A172 (cell line): ENCODE measurements at places on chromosomes 13 and 19. TPM values are rescaled to one million over a fixed set of nuclear protein-coding genes. Genes with fewer than 3 reads are reported as not detected.

GRCh38 chr19:13023656-13024055 is 28.4 kb downstream of the NFIX start:
- no peak for DNase-seq

The ZNF460 gene
- total RNA-seq, result 40.2 and 41.8 TPM in 2 replicates

- DNase-seq, result peak; percentile 37
Observed at GRCh38 chr19:48391100-48392005, at the start of gene KDELR1. TSS of gene KDELR1 (minus strand) at chr19:48391551. CDS start at chr19:48391358, 193 bp downstream.

DNA sequence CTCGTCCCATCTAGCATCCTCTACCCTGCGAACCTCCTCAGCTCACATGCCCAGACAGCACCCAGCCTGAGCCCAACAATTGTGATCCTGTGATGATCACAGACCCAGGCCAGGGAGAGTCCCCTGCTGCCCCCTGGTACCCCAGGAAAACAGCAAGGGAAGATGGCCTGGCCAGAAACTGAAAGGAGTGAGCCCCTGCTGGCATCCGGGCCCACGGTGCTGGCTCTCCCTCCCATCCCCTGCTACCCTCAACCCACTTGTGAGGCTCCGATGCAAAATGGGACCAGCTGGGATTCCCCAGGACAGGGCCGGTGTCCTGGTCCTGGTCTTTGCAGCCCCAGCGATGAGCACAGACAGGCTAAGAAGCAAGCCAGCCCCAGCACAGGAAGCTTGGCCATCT is 14.1 kb downstream of the RANBP3 start:
- no peak for DNase-seq

The ZNF284 gene
- total RNA-seq, result 1.1 and 2.6 TPM in 2 replicates

DNA sequence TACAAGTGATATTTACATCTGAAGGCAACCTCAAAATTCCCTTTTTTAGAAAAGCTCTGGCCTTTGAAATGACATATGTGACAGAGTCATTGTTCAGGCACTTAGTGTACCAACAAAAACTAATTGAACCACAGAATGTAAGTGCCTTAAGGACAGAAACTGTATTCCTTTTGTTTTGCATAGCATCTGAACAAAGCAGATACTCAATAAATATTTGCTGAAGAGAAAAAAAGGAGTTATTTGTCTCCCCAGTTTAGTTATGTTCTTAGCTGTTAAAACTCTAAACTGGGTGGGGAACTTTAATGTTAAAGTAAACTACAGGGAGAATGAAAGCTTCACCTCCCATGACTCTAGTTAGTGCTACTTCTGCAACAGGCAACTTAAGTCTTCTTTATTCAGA is 56.8 kb upstream of the KLF5 start:
- DNase-seq, result no peak

- DNase-seq, result no peak
Observed at GRCh38 chr13:93750676-93751075, 524.1 kb downstream of the GPC6 start.

The SHISA7 gene
- not detected in 2 replicates for total RNA-seq

- DNase-seq, result no peak
Observed at GRCh38 chr13:26425443-26426358, 131.8 kb upstream of the WASF3 start.

DNA sequence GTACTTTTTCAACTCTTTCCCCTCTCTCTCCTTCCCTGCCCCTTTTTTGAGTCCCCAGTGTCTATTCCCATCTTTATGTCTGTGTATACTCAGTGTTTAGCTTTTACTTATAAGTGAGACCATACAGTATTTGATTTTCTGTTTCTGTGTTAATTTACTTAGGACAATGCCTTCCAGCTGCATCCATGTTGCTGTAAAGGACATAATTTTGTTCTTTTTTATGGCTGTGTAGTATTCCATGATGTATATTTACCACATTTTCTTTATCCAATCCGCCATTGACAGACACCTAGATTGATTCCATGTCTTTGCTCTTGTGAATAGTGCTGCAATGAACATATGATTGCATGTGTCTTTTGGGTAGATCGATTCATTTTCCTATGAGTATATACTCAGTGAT is 10.7 kb upstream of the ZC3H13 start:
- DNase-seq, result no peak

DNA sequence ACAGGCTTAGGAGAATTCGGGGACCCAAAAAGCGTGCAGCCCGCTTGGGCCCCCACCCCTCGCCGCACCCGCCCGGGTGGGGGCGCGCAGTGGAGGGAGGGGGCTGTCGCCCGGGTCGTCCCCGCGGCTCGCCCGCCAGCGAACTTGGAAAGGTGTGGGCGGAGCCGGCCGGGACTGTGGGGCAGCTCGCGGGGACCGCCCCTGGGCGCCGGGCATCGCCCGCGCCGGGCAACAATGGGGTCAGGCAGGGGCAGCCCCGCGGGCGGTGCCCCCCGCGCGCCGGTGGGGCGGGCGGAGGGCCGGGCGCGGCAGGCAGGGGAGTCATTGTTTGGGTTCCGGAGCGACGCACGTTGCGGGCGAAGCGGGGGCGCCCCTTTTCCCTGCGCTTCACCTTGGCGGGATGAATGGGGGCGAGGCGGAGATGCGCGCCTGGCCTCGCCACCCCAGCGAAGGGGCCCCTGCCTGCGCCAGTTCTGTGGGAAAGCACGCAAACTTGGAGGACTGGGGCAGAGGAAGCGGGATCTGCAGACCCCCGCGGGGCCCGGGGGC is 647 bp upstream of the KLF12 start:
- DNase-seq, result peak; percentile 24

The LRRC25 gene
- total RNA-seq, result 0.07 TPM in 1 of 2 replicates, not detected in the other

DNA sequence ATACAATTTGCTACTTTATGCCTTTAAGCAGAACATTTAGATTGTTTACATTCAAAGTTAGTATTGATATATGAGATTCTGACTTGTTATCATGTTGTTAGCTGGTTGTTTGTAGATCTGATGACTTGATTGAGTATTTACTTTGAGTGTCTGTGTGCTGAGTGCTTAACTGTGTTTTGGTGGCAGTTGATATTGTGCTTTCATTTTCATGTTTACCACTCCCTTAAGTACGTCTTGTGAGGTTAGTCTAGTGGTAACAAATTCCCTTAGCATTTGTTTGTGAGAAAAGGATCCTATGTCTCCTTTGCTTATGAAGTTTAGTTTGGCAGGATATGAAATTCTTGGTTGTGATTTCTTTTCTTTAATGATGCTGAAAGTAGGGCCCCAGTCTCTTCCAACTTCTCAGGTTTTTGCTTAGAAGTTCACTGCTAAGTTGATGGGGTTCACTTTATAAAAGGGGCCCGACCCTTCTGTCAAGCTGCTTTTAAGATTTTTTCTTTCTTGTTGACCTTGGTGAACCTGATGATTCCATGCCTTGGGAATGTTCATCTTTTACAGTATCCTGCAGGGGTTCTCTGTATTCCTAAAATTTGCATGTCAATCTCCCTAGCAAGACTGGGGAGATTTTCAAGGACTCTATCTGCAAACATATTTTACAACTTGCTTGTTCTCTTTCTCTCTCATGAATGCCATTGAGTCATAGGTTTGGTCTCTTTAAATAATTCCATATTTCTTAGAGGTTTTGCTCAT is 1095.4 kb upstream of the PCDH20 start:
- DNase-seq, result no peak

The ZNF71 gene
- 16.2 and 22.4 TPM in 2 replicates for total RNA-seq

- no peak for DNase-seq
Observed at GRCh38 chr13:33134213-33134612, 118.0 kb downstream of the KL start.

DNA sequence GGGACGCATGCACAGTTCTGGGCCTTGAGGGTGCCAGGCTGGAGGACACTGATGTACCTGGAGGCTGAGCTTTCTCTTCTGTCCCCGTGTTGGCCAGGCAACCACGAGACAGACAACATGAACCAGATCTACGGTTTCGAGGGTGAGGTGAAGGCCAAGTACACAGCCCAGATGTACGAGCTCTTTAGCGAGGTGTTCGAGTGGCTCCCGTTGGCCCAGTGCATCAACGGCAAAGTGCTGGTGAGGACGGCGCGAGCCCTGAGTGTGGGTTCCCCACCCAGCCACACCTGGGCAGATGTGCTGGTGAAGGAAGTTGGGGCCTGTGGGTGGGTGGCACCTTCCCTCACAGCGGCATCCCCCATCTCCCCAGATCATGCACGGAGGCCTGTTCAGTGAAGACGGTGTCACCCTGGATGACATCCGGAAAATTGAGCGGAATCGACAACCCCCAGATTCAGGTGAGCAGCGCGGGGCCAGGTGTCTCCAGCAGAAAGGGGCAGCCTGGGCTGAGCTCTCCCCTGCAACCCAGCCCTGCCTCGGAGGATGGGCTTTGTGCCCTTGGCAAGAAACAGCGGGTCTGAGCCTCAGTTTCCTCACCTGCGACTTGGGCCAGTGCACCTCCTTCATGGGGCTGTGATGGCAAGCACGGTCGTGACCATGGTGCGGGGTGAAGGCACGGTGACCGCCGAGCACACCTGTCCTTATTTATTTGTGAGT is 26.2 kb downstream of the CCDC8 start:
- DNase-seq, result no peak

DNA sequence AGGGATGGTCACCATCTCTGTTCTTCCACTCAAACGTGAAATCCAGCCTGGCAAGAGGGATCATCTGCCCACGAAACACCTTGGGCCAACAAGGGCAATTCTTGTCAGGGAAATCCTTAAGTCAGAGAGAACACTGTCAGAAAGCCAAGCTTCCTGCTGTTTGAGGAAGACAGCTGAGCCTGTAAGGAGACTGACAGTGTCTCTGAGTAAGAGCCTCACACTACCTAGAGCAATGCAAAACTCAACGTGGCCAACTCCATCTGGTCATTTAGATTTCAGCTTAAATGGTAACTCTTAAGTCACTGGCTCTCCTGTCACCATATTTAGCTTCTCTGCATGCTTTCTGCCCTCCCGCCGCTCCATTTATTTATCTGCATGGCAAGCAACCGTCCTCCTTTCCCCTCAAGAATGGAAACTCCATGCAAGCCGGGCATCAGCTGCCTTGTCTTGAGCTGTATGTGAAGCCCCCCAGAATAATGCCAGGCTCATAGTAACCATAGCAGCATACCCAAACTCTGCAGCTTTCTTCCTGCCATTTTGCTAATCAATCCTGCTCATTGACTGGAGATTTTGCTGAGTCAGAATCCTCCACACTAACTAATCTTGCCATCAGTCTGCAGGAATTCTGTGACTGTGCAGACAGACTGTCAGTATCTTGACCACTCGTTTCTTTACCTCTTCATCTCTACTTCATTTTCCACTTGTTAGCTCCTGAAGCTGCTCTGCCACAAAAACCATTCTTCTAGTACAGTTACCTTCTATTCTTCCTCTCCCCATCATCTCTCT is 159.8 kb downstream of the IRS2 start:
- DNase-seq, result no peak

DNA sequence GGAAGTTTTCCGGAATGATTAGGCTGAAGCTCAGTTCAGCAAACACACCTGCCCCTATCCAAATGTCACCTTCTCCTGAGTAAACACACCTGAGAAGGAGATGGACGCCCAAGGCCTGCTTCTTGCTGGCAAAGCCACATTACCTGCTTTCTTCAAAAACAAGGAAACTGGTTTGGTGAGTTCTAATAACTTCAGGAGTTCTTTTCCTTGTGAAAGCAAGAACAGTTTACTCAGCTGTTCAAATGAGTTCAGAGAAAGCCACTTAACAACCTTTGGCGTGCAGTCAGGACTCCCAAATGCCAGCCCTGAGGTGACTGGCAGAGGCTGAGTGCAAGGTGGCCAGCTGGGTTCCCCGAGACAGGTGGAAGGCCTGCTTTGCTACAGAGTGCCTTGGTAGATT is 160.5 kb downstream of the STK24 start:
- no peak for DNase-seq

- no peak for DNase-seq
Observed at GRCh38 chr13:110411688-110412059, 104.6 kb downstream of the COL4A2 start.

DNA sequence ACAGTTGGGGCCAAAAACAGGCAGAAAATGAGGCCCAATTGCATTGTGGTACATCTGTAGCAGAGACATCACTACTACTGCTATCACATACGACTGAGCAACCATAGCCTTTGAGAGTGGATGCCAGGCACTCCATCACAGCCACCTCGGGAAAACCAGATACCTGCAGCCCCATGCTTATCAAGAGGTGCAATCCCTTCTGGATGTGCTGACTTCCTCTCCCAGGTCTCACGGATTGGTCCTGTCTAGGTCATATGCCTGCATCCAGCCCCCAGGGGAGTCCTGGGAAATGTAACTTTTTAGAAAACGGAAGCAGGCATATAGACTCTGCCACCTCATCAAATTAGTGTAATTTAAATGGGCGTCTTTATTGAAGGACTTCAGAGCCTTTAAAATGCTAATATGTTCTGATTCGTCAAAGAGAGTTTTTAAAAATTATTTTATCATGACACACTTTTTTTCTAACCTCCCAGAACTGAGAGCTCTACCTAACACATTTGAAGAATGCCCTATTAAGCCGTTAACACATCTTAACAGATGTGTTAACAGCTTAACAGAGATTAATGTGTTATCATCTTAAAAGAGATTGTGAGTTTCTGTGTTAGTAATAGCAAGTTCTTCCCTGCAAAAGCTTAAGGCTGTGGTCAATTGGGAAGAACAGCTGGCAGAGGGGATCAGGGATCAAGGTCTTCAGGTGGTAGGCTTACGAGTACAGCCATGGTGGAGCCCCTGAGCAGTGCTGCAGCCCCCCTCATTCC is 63.9 kb downstream of the DLEU7 start:
- no peak for DNase-seq

The ZFP82 gene
- not detected in 2 replicates for total RNA-seq

The ZNF578 gene
- not detected in 2 replicates for total RNA-seq

The ATP8B3 gene
- 8.6 and 12.4 TPM in 2 replicates for total RNA-seq

DNA sequence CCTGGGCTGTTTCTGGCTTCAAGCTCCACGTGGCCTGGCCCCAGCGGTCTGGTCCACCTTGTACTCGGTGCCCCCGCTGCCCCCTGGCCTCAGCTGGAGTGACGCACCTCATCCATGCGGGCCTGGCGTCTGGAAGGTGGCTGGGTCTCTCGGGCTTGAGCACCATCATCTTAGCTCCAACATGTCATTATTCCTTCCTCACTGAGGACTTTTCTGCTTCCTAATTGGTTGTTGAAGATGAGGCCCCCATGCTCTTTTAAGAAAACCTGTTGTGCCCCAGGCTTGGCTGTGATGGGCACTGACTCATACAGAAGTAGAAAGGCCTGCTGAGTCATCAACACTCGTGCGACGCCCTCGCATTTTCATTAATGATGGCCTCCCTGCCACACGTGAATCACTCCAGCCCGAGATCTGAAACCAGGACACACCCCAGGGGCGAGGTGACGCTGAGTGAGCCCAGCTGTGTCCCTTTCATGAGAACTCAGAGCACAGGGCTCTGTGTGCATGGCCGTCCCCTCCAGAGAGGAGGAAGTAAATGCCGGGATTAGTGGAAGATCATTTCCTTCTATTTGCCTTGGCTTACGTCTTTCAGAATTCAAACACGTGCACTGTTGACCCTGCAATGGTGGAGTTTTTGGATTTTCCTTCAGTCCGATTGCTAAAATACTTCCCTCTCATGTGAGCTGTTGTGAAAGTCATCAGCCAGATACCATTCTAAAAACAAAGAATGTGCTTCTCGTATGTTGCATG is 14.0 kb upstream of the GJA3 start:
- peak; percentile 95 for DNase-seq

The CATSPERD gene
- not detected in 2 replicates for total RNA-seq

The TEX26 gene
- total RNA-seq, result not detected in 2 replicates

The ZNF665 gene
- not detected in 2 replicates for total RNA-seq

- DNase-seq, result peak; percentile 8
Observed at GRCh38 chr19:41479757-41480191, 36.8 kb downstream of the ERICH4 start.
